ENCODE measurements at places on chromosomes 6 and 20.
A peak's percentile ranks its signal among the peaks of the same experiment; 100 is the strongest.

- no peak for DNase-seq
Observed at GRCh38 chr6:51617751-51618150, 469.7 kb downstream of the PKHD1 start.

DNA sequence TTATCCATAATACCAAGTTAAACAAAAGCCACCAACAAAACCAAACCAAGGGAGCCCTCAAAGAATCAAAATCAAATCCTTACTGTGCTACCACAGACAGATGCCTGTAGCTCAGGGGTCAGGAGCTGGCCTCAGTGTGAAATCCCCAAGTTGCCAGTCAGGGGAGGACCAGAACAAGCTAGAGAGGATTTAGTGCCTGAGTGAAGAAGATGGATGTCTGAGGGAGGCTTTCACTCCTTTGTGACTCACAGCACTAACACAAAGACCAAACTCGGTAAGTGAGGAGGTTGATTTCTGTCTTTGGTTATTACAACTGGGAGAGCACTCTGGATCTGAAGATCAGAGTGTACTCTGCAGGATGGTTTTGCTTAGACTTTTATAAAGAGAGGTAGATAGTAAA lies 189.9 kb upstream of the ZNF184 start:
- DNase-seq = no peak

- no peak for DNase-seq
Observed at GRCh38 chr6:106973018-106973835, 1.3 kb downstream of the CD24 start.

GRCh38 chr6:111550953-111551352 lies 54.7 kb downstream of the TRAF3IP2 start:
- no peak for DNase-seq

DNA sequence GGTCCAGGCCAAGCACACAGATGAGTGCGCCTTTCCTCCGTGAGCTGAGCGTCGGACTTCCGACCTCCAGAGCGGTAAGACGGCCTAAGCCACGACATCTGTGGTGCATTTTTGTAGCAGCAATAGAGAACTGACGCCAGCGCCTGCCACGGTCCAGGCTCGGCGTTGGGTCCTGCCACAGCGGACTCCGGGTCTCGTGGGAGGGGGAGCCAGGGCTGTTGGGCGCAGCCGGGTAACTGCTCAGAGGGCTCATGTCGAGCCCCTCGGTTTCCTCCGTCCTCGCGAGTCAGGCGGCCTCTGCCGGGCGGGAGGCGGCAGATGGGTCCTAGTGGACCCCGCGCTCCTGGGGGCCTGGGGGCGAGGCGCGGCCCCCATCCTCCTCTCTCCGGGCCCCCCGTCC lies 216.1 kb downstream of the QKI start:
- DNase-seq = no peak

DNA sequence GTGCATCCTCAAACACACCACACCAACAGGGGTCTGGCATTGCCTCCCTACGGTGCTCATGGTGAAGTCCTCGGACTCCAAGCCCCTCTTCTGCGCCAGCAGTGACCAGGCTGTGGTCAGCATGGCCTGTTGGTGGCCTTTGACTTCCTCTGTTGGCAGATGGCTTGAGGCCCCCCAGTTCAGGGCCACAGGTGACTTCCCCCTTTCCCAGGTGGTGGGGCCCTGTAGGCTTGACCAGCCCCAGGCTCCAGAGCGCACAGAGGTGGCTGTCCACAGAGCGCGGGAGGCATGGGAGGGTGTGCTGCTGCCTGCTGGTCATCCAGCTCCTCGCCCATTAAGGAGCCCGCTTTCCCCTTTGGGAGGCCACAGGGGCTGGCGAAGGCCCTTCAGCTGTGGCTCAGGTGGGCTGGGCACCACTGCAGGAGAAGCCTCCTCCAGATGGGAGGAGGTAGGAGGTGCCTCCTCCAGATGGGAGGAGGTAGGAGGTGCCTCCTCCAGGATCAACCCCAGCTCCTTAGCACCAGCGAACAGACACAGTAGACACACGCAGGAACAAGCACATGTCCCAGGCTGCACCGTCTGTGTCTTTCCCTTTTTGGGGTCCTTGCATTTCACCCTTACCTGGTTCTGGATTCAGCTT lies 52.1 kb upstream of the BHLHE23 start:
- no peak for DNase-seq

GRCh38 chr6:41098366-41098765 lies 25.6 kb downstream of the NFYA start:
- DNase-seq = no peak

DNA sequence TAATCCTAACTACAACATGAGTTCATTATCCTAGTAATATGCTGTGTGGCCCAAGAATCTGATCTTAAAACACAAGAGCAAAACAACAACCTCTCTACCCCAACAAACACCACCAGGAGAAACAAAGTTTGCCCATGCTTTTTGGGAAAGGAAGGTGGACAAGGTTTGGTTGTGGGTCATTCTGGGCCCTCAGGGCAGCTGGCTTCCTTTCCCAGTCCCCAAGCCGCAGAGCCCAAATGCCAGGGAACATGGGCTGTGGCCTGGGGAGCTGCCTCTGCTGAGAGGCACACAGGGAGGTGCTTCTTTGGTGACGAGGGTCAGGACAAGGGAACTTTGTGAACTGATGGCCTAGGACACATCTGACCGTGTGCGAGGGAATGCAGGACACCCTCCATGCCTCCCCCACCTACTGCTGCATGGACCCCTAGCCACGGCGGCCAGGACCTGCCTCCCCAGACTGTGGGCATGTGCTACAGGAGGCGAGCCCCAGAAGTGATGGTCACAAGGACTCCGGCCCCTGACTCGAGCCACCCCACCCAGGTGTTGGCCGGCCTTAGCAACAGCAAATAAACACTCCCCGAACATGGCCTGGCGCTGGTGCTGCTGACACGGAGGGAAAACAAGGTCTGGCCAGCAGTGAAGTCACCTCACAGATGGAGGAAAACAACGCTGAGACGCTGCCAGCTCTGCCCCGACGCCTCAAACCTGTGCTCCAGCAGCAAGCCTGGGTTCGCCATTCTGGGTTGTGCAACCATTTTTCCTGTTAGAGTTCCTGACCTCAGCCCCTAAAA lies 55.6 kb downstream of the RRBP1 start:
- DNase-seq = no peak

- DNase-seq = peak; percentile 78
Observed at GRCh38 chr6:149082320-149082719, 235.2 kb upstream of the TAB2 start.

DNA sequence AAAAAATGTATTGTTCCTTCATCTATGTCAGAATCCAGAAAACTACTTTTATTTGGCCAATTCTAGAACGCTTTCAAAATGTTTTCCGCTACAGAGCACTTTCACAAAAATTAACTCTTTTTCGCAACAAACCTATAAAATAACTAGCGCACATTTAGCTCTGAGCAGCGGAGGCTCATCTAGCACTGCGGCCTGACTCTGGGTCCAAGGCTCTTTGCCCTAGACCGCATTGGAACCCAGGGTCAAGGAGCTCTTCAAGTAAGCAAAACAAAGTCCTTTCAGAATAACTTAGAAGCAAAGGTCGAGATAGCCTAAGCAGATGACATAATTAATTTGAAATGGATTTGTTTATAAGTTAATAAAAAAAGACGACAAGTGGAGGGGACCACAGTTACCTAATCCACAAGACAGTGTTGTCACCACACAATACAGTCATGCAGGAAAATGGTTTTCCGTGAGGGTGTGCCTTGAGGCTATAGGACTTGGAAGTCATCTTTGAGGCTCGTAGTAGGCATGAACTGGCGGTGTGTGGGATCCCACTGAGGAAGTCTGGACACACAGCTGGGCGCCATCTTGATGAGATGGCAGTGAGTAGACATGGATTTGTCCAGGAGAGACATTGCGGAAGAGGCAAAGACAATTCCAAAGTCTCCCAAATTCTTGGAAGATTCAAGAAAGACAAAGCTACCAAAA lies 29.2 kb upstream of the IRF4 start:
- DNase-seq = no peak

- DNase-seq = no peak
Observed at GRCh38 chr6:48893048-48893447, 570.0 kb downstream of the MMUT start.

GRCh38 chr20:7926767-7927166 lies 13.5 kb downstream of the HAO1 start:
- no peak for DNase-seq

DNA sequence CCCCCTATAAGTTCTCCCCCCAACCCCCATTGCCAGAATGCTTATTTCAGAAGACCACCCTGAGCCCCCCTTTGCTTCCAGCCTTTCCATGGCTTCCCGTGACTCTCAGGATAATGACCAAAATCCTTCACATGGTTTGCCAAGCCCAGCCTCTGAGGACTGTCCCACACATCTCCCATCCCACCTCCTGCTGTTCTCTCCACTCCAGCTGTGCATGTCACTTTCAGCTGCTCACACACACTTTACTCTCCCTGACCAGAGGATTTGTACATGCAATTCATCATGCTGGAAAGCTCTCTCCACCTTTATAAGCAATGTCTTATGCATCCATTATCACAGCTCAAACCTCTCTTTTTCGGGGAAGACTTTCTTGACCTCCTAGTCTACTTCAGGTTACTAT lies 164.2 kb downstream of the PRL start:
- no peak for DNase-seq

DNA sequence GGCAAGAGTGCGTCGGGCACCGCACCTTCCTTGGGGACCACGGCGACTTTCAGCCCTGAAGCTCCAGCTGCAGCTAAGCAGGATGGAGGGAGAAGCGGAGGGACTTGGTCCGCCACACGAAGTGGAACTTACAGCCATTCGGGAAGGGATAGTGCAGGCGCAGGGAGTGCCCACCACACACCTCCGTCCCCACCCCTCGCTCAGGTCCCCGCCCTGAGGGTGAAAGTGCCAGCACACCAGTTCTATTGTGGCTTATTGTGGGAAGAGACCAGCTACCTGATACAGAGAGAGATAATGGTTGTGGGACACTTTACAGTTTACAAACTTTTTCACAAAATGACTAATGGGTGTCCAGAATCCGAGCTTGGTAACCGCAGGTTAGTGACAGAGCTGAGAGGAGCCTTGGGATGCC lies 76.1 kb downstream of the IRF4 start:
- DNase-seq = no peak

Data from activated naive CD4-positive, alpha-beta T cell (primary cell).